Left lung (tissue), 14 donors: ENCODE measurements at places on chromosomes 4 and X. TPM values are rescaled to one million over a fixed set of nuclear protein-coding genes. Genes with fewer than 3 reads are reported as not detected.

The XKRX gene
- 14.3 TPM for total RNA-seq

The DDX53 gene
- not detected for total RNA-seq

The CCDC110 gene
- total RNA-seq = 2.1 TPM

- H3K4me1 ChIP-seq = no peaks in the 10 kb centered on the region
- no peak overlapping the region for H3K4me3 ChIP-seq
- no peaks in the 10 kb centered on the region for H3K36me3 ChIP-seq
- peak; percentile 15 for DNase-seq
- H3K27ac ChIP-seq = no peak overlapping the region
- peaks cover 12% of the 10 kb centered on the region for H3K27me3 ChIP-seq
These were observed 36.0 kb upstream of the SORCS2 start for GRCh38 chr4:7156328-7156727.

- no peaks in the 10 kb centered on the region for H3K27me3 ChIP-seq
- H3K27ac ChIP-seq = peak overlapping the region; percentile 71
- H3K4me3 ChIP-seq = no peak overlapping the region
- no peak for DNase-seq
- no peaks in the 10 kb centered on the region for H3K36me3 ChIP-seq
These were observed 95.8 kb downstream of the SORBS2 start for GRCh38 chr4:185716141-185716551.

DNA sequence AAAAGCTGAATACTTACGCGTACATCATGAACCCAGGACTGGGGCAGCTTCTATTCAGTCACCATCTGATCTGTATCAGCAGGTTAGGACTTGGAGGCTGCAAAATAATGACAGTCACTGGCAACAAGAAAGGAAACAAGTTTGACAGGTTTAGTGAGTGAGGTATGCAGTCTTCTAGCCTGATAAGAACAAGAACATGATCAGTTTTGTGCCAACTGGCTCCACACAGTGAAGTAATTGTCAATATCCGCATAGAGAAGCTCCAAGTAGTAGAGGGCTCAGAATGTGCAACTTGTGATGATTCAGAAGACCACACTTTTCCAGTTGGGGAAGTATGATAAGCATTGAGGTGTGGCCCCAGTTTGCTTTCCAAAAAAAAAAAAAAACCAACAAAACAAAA is at the start of gene TMPRSS11F:
TMPRSS11F (minus strand) TSS at position 77 of the 400 bp plus-strand sequence; CDS start at position 28, 49 bp downstream.
- no peaks in the 10 kb centered on the region for H3K27me3 ChIP-seq
- no peak within 1 kb of the TSS for H3K4me3 ChIP-seq
- no peaks in the 10 kb centered on the region for H3K4me1 ChIP-seq
- H3K36me3 ChIP-seq = no peaks in the 10 kb centered on the region

GRCh38 chrX:100883654-100884053 is 9.5 kb upstream of the NOX1 start:
- H3K27ac ChIP-seq = no peak overlapping the region
- H3K27me3 ChIP-seq = no peaks in the 10 kb centered on the region
- DNase-seq = no peak
- no peaks in the 10 kb centered on the region for H3K4me1 ChIP-seq

DNA sequence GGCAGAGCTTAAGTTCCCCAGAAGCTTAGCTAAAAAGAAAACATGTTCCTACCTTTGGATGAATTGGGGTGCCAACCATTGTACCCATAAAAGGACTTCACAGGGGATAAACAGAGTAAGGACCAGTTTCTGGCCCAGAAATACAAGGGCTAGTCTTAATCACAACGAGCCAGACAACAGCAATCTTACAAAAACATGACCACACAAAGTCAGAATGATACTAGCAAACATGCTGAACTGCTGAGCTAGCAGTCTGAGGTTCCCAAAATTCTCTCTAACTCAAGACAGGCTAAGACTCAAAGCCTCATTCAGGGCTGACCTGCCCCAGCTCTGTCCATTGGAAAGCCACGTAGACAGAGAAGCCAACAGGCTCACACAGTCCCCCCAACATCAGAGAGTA is 40.3 kb downstream of the ATP11C start:
- no peak for DNase-seq
- no peaks in the 10 kb centered on the region for H3K27me3 ChIP-seq
- no peak overlapping the region for H3K4me3 ChIP-seq
- no peak overlapping the region for H3K27ac ChIP-seq
- no peaks in the 10 kb centered on the region for H3K4me1 ChIP-seq
